ENCODE measurements at places on chromosomes 13 and 19.

- DNase-seq = peak; percentile 41
Observed at GRCh38 chr13:97124915-97125809, 97.0 kb upstream of the MBNL2 start.

DNA sequence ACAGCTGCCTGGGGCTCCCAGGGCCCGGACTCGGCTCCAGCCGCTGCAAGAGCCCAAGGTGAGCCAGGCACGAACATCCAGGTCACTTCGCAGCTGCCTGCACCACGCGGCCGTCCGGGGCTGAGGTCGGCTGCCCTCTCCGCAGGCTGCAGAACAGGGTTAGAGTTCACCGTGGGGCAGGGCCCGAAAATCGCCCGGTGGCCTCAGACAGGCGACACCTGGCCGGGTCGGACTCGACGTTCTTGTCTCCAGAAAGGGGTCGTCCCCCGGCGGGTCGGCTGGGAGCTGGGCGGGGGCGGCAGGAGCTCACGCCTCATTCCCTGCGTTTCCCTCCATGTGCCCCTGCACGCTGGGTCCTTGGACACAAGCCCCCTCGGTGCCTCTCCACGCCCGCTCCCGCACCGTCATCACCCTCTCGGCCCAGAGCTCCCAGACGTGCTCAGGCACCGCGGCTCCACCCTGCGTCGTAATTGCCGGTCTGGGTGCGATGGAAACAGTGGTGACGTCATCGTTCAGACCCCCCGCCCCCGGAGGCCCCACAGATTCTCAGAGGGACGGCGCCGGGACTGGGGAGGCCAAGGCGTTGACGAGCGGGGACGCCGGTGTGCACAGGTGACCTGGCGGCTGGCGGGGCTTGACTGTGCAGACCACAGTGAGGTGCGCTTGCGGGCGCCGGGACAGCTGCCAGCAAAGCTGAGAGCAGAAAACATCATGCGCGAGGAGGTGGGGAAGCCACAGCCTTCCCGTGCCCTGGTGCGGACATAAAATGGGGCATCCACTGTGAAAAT is 4.0 kb upstream of the GRIN3B start:
- DNase-seq = no peak

GRCh38 chr13:113585896-113586295 is 1.3 kb downstream of the TFDP1 start:
- no peak for DNase-seq

GRCh38 chr19:21698215-21698614 is 69.2 kb downstream of the ZNF100 start:
- DNase-seq = peak; percentile 3

GRCh38 chr13:46106839-46107371 is 2.1 kb upstream of the CPB2 start:
- DNase-seq = no peak

- DNase-seq = no peak
Observed at GRCh38 chr19:41888926-41889325, 5.9 kb downstream of the ARHGEF1 start.

DNA sequence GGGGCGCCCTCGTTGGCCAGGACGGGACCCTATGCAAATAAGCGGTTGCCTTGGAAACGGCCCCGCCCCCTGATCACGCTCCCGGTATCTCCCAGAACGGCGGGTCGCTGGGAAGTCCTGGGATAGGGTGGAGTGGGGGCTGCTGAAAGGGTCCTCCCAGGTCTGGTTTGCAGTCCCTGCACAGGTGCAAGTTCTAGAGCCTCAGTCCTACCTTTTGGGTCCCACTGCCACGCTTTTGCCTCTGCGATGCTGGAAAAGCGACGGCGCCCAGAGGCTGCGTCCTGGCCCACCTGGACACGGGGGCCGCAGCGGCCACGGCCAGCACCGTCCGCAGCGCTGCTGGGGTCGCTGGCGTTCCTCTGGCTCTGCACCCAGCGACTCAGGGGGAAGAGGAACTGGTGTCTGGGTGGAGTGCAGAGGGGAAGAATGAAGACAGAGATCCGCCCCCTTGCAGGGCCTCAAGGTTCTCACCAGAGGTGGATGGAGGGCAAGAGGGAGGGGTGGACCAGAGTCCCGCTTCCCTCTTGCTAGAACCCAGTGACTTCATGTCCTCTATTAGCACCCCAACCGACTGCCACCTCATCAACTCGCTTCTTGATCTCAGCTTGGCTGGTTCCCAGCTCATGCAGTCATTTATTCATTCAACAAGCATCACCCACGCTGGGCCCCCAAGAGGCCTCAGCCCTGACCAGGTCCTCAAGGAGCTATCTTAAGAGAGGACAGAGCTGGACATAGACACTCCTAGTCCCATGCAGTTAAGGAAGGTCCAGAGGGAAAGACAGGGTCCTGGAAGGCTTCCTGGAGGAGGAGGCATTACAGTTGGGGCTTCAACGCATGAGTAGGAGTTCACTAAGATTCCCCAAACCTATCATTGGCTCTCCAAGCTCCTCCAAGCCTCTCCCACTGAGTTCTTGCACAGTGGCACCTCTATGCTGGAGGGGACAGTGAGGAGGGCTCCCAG is at the start of gene LRRC25:
Gene LRRC25, minus strand, starts transcription at position 381 of the 961 bp plus-strand sequence. CDS start 659 bp downstream, outside the sequence.
- DNase-seq = no peak

DNA sequence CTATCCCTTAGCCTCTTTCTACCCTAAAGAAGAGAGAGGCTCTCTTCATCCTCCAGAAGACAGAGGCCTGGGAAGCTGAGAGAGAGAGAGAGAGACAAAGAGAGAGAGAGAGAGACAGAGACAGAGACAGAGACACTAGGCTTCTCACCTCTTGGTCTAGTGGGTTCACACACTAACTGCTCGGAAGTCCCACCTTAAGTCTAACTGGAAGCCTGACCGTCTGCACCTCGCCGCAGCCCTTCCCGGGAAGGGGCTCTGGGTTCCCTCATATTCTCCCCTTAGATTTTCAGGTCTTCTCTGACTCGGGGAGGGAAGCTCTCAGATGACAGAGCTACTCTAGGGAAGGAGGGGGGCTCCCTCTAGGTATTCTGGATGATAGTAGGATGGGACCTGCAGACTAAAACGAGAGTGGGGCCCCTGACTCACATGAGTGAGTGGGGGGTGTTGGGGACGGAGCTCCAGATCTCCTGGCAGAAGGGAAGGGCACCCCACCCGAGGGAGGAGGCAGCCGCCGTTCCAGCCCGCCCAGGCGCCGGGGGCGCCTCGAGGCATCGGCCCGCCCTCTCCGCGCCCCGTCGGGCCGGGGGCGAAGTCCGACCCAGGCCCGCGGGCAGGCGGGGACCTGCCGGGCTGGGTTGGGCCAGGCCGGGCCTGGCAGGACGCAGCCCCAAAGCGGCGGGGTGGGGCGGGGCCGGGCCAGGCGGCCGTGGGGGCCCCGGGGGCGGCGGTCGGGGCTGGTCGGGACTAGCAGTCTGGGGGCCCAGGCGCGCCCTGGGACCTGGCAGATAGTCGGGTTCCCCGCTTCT is 2.0 kb upstream of the JUNB start:
- DNase-seq = no peak

- peak; percentile 66 for DNase-seq
Observed at GRCh38 chr13:106089261-106089980, 446.0 kb downstream of the EFNB2 start.

DNA sequence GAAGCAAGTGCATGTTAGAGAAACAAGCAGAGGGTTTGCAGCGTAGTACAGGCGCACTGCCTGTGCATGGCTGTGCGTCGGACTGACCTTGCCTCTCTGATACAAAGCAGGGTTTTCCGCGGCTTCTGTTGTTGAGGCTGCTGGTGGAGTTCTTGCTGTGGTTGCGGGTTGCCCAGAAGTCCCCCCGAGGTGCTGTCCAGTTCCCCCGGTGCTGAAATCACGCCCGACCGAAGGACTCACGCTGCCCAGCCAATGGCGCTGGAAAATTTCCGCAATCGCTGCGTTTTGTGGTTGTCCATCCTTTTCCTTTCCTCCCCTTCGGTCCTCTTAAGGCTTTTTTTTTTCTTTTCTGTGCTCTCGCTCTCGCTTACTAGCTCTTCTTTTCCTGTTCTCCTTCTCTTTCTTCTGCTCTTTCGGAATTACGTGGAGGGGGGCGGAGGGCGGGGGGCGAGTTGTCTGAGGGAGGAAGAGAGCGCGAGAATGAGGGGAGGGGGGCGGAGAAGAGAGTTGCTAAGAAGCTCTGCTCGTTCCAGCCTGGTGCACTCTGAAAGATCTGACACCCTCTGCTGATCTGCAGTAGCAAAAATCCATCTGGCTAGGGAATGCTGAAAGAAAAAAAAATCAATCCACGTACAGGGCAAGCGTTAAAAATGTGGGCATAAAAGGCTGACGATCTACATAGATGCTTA is at the start of gene SLITRK1:
Gene SLITRK1, minus strand, starts transcription at position 558 of the 689 bp plus-strand sequence. CDS start 967 bp downstream, outside the sequence.
- peak; percentile 92 for DNase-seq

GRCh38 chr13:111382411-111382810 is 62.0 kb downstream of the TEX29 start:
- DNase-seq = no peak

GRCh38 chr13:109783447-109783814 is 3.0 kb downstream of the IRS2 start:
- DNase-seq = no peak

- DNase-seq = no peak
Observed at GRCh38 chr13:110323172-110323891, 16.2 kb downstream of the COL4A2 start.

- no peak for DNase-seq
Observed at GRCh38 chr19:55257461-55258420, 1.1 kb downstream of the PPP6R1 start.

GRCh38 chr19:11191934-11192333 is 5.4 kb downstream of the KANK2 start:
- no peak for DNase-seq

- no peak for DNase-seq
Observed at GRCh38 chr13:21999666-22000065, 328.8 kb downstream of the FGF9 start.

- DNase-seq = no peak
Observed at GRCh38 chr19:38592940-38593339, 24.8 kb downstream of the MAP4K1 start.

Data from globus pallidus (tissue), 1 donor.